Activated CD4-positive, alpha-beta T cell treated with anti-CD3 and anti-CD28 coated beads, Interleukin-2, amount 50 U/mL, for 4 hours (primary cell): ENCODE measurements at places on chromosomes 5 and 9.

- DNase-seq, result no peak
These were observed 318.4 kb upstream of the RIOK2 start for GRCh38 chr5:97501286-97501964.

DNA sequence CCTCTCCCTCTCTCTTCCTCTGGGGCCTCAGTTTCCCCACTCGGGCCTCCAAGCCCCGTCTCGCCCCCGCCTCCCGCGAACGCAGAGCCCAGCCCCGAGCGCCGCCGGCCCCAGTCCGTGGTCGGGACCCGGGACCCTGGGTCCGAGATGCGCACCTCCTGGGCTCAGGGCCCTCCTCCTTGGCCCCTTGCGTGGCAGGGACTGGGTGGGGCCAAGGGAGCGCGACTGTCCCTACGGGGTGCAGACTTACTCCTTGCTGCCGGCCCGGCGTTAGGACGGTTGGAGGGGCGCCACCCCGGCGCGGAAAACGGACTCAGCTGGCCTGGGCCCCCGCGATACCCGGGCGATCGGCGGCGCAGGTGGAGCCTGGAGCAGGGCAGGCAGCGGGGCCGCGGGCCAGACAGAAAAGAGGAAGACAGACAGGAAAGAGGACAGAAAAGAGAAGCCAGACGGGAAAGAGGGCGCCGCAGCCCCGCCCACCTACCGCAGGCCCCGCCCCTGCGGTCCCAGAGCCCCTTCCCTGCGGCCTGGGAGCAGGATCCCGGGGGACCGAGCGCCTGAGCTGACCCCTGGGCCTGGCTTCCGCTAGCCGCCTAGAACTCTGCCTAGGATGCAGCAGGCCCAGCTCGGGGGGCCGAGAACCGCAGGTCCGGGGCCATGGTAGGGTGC, at the start of gene GBGT1:
GBGT1 (minus strand) TSS at position 411 of the 669 bp plus-strand sequence. CDS start 1,502 bp downstream, outside the sequence.
- no peak for DNase-seq

GRCh38 chr9:94068257-94068656, 16.0 kb upstream of the PTPDC1 start:
- DNase-seq, result no peak

- no peak for DNase-seq
These were observed 33.5 kb downstream of the AUH start for GRCh38 chr9:91328186-91328585.

GRCh38 chr5:76402251-76402885, 717 bp upstream of the IQGAP2 start:
- peak; percentile 64 for DNase-seq
